Spinal cord (tissue), 10 donors: ENCODE measurements at places on chromosomes 12 and 14. TPM values are rescaled to one million over a fixed set of nuclear protein-coding genes. Genes with fewer than 3 reads are reported as not detected.

NFATC4 gene
- 63.3 TPM for total RNA-seq

C12orf50 gene
- not detected for total RNA-seq

DNA sequence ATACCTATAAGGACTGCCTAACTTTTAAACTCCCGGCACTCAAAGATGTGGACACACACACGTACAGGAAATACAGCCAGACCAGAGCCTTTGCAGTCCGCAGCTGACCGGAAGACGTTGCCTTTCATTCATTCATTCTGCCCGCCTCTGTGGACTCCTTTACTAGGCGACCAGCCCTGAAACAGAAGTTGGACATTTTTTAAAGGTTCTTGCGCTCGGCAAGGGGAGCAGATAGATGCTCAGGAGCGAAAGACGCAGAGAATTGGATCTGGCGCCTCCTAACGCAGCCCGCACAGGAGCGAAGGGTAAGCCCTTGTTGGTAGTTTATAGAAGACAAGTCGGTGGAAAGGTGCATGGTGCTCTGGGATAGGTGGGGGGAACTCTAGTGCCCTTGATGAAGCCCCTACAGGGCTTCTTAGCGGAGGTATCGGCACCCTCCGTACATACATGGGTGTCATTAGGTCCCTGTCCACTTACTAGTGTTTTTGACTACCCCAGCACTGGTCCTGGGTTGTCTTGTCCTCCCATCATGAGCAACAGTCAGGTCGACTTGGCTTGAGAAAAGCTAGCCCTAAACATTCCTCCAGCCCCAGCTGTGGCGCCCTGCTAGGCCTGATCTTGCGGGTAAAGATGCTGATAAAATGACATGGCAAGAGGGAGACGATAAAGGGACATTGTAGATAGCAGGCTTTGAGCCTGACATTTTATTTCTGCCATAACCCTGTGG, at the start of gene KDM2B:
Gene KDM2B (minus strand): TSS at position 65 of the 727 bp plus-strand sequence. CDS start 112 bp downstream, outside the sequence.
- H3K4me3 ChIP-seq: peak within 1 kb of the TSS; percentile 61
- no peaks in the 10 kb centered on the region for H3K36me3 ChIP-seq
- H3K27ac ChIP-seq: peak within 1 kb of the TSS; percentile 75

DNA sequence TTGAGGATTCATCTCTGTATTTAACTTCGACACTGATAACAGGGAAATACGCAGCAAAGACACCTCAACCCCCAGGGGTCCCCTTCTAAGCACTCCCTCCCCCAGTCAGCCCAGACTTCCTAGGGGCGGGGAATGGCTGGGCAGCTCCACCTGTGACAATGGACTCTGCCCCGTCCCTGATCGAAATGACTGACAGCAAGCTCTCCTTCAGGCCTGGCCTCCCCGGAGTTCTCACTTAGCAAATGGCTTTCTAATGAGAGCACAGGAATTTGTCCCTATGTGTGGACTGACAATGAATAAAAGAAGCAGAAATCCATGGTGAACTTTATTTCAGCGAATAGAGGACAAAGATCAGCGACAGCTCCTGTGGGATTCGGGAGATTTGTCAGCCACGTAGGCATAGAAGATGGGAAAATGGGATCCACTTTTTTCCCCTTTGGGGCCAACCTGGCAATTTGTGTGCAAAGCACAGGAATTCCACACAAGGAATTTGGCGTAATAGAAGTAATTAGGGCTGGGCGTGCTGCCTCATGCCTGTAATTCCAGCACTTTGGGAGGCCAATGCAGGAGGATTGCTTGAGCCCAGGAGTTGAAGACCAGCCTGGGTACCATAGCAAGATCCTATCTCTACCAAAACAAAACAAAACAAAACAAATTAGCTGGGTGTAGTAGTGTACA, 63.8 kb downstream of the TNFAIP2 start:
- DNase-seq: no peak
- H3K27ac ChIP-seq: no peak overlapping the region
- H3K36me3 ChIP-seq: no peaks in the 10 kb centered on the region
- H3K4me1 ChIP-seq: peaks cover 4% of the 10 kb centered on the region
- H3K27me3 ChIP-seq: peaks cover 33% of the 10 kb centered on the region

GRCh38 chr12:93707836-93708235, 30.7 kb downstream of the CRADD start:
- H3K4me3 ChIP-seq: no peak overlapping the region
- no peak overlapping the region for H3K27ac ChIP-seq
- H3K4me1 ChIP-seq: no peaks in the 10 kb centered on the region
- H3K36me3 ChIP-seq: no peaks in the 10 kb centered on the region

GRCh38 chr12:128467882-128468281, 200.9 kb downstream of the TMEM132C start:
- peaks cover 3% of the 10 kb centered on the region for H3K36me3 ChIP-seq
- no peak overlapping the region for H3K4me3 ChIP-seq
- H3K27me3 ChIP-seq: no peaks in the 10 kb centered on the region
- no peak for DNase-seq
- H3K27ac ChIP-seq: no peak overlapping the region

GRCh38 chr12:125186471-125187147, 121.4 kb downstream of the AACS start:
- H3K36me3 ChIP-seq: no peaks in the 10 kb centered on the region
- peak overlapping the region; percentile 7 for H3K27ac ChIP-seq
- H3K4me3 ChIP-seq: peak overlapping the region; percentile 61
- H3K27me3 ChIP-seq: peaks cover 9% of the 10 kb centered on the region
- peak; percentile 45 for DNase-seq

DNA sequence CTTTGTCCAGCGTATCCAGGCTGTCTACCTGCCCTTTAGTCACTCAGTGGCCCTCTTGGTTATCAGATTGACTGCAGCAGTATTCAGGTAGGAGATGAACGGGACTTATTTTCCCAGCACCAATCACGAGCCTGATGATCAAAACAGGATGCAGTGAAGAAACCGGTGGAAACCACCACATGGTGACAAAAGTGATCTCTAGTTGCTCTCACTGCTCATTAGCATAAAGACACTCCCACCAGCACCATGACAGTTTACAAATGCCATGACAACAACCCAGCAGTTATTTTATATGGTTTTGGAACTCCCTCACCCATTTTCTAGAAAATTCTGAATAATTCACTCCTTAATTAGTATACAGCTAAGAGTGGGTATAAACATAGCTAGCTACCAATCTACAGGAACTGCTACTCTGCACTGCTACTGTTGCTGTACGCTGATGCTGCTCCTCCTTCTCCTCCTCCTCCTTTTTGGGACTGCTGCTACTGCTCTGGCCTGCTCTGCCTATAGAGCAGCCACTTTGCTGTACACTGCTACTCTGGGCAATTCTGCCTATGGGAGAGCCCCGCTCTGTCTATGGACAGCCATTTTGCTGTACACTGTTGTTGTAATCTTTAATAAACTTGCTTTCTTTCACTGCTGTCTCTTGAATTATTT, 142.5 kb upstream of the SSTR1 start:
- H3K27me3 ChIP-seq: no peaks in the 10 kb centered on the region
- DNase-seq: no peak
- no peaks in the 10 kb centered on the region for H3K36me3 ChIP-seq
- H3K4me1 ChIP-seq: no peaks in the 10 kb centered on the region
- H3K27ac ChIP-seq: no peak overlapping the region

GRCh38 chr12:123948796-123949769, 23.5 kb downstream of the CCDC92 start:
- peaks cover 18% of the 10 kb centered on the region for H3K36me3 ChIP-seq
- H3K27me3 ChIP-seq: no peaks in the 10 kb centered on the region
- H3K4me3 ChIP-seq: no peak overlapping the region
- no peak overlapping the region for H3K27ac ChIP-seq
